Left cardiac atrium (tissue), 4 donors: ENCODE measurements at places on chromosomes 16 and 17. TPM values are rescaled to one million over a fixed set of nuclear protein-coding genes. Genes with fewer than 3 reads are reported as not detected.

DNA sequence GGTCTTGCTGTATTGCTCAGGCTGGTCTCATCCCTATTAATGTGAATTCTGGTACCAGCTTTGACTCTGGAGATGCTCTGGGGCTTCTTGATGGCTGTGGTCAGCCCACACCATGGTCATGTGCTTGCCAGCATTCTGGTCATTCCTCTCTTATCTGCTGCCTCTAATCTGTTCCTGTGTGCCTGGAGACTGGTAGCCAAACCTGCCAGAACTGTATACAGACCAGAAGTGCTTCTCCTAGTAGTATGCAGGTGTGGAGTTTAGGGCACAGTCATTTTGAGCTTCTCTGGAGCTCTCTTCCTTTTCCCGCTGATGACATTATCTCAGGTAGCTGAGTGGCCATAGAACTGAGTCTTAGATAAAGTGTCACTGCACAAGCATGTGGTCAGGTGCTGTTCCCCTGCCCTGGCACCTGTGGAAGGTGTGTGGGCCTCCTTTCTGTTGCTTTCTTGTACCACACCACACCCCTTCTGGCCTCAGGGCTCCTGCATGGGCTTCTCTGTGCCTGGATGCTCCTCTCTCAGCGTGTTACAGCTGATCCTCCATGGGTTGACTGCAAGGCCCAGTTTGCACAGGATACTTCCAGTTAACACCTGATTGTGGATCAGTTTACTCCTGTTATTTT lies 162.7 kb downstream of the SPECC1 start:
- no peak for DNase-seq

DNA sequence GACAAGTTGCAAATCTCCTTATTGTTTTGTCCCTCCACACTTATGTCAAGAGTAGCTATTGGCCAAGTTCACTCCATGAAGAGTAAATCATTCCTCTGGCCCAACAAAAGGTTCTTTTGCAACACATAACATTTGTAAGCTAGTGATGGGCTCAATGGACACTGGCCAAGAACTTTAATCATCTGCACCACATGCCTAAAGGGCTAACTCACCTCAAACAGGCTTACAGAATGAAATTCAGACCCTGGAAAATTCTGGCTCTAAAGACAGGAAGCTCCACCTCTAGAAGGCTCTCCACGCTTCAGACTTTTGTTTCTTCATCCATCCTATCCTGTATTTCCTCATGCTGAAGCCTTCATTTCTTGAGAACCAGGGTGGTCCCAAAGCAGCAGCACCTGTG lies 10.9 kb upstream of the ANKFN1 start:
- no peak for DNase-seq

- no peak for DNase-seq
Measured at GRCh38 chr16:89360760-89361435, 129.5 kb downstream of the ANKRD11 start.

- DNase-seq = no peak
Measured at GRCh38 chr16:54421220-54421619, 134.6 kb upstream of the IRX3 start.

DNA sequence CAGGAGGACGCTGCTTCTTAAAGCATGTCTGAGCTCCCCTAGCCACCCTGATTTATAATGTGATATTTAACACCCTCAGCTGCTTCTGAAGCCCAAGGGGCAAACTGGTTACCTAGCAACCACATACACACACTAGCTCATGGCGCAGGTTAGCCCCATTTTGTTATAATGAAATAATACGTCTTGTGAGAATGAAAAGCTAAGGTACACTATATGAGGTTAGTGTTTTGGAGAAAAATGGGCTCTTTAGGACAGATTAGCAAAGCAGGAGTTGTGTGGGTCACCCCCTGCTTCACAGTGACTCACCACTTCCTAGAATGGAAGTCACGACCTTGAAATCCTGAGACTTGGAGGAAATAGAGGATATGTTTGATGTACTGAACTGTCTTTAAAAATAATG lies 404.8 kb upstream of the HSBP1 start:
- no peak for DNase-seq

DNA sequence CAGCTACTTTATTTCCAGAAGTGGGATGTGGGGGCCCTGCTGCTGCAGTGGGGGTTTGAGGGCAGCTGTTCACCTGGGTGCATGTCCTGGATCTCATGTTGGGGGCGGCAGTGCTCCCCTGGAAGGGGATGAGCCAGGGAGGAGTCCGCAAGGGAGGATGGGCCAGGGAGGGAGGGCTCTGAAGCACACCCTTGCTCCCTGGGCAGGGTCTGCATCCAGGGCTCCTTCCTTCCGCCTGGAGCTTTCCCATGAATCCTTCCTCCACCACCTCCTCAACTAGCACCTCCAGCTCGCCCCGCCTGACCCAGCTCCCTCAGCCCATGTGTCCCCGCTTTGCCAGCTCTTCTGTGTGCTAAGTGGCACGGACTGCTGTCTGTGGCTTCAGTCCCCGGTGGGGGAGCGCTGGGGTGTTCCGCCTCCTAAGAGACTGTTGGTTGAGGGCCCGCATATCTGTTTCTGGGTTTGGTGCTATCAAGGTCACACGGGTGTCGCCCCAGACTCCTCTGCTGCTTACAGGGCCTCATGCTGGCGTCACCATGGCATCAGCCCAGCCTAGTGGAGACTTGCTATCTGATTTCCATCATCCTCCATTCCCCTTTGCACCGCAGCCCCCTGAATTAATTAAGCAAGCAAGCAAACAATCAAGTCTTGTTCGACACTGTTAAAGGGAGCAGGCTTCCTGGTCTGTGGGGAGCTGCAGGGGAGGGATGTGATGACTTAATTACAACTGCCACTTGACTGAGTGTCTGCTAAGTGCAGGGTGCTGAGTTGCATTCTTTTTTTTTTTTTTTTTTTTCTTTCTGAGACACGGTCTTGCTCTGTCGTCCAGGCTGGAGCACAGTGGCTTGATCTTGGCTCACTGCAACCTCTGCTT lies 71.8 kb downstream of the PRKCA start:
- DNase-seq = peak; percentile 27

DNA sequence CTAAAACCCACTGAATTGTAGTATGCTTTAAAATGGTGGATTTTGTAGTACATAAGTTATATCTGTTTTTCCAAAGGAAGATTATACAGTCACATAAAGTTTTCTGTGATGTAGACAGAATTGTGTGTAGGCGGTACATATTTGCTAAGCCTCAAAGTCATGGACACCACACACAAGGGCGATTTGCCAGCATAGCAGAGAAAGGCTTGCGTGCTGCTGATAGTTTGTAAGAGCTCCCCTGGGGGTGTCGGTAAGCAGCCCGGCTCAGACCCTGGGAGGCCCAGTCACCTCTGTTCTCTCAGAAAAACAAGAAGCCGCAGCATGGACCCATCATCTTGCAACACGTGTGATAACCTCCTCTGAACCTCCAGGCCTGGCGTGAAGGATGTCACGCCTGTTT lies 38.3 kb upstream of the AKTIP start:
- DNase-seq = no peak

GRCh38 chr16:17836868-17837602 lies 366.3 kb upstream of the XYLT1 start:
- no peak for DNase-seq

DNA sequence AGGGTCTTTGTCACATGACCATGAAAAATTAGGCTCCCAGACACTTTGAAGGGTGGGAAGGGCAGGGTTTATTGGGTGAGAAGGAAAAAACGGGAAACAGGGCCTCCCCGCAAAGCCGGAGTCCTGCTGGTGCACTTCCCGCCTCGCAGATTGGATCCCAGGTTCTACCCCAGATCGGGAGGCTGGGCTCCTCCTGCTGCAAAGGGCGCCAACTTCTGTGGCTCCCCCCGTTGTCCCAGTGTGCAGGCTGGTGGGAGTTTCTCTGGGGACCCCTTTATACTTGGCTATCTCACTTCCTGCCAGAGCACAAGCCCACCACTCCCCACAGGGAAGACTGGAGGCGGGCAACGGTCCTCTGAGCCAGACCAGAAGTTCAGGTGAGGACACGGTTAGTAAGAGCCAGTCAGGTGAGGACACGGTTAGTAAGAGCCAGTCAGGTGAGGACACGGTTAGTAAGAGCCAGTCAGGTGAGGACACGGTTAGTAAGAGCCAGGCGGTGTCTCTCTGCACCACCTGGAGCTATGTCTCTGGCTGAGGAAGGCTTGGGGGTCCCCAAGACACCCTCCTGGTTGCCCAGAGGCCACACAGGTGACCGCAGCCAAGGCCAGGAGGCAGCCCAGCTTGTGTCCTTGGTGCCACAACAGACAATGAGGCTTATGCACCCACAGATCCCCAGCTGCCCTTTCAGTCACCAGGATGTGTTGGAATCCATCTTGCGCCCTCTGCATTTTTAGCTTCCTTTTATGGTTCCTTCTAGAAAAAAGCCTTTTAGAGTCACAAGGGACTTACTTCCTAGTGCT lies 48.1 kb upstream of the CHMP6 start:
- no peak for DNase-seq

GRCh38 chr17:34201767-34202166 lies 53.3 kb upstream of the CCL2 start:
- no peak for DNase-seq

DNA sequence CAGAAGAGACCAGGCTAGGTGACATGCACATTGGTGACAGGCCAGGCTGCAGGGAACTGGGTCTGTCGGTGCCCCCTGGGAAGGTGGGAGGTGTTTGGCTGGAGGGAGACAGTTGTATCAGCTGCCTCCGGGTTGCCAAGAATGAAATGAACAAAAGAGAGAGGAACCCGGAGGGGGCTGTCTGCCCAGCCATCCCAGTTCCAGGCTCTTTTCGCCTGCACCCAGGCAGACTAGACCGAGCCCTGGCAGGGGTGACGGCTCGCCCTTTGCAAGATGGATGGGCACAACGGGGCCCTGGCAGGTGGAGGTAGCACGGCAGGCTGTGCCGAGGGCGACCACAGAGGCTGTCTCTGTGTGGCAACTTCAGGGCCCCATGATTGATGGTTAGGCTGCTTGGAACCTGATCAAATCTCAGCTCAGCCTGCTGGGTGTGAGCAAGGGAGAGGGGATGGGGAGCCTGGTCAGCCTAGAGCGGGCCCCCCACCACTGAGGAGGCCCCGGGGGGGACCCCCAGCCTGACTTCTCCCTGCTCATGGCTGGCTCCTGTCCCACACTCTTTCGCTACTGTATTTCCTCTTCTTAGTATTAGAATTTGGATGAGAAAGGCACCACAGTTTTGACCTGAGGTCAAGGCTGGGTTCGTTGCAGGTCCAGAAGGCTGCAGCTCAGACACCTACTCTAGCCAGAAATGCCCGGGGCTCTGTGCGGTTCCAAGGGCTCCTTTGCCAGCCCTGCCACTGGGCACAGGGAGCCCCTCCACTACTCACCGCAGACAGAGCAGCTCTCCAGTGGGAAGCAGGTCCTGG lies 118.9 kb upstream of the CHMP6 start:
- no peak for DNase-seq

DNA sequence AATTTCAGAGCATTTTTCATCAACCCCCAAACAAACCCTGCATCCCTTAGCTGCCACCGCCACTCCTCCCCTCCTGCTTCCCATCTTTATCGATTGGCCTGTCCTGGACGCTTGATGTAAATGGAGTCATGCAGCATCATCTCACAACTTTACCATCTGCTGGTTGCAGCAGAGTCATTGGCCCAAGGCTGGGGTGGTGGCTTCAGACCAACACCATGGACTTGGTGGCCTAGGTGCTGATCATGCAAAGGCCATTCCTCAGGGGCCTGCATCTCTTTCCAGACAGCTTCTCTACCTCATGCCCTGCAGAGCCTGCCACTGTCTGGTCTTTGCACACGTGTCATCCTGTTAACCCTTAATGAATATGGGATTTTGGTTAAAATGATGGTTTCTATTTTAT lies 73.4 kb downstream of the MPRIP start:
- DNase-seq = no peak

DNA sequence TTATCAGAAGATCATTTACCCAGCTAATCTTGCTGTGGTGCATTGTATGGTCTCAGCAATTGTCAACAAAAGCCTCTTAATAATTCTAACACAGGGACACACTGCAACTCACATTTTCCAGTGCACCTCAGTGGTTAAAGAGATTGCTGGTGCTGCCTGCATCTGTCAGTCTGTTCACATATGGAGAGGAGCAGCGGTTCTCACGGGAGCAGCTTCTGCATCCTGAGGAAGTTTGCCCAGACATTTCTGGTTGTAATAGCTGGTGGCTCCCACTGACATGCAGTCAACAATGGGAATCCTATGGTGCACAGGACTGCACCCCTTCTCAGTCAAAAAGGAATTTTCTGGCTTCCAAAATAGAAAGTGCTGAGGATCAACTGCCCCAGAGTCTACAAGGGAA lies 7.8 kb downstream of the GGA2 start:
- no peak for DNase-seq

DNA sequence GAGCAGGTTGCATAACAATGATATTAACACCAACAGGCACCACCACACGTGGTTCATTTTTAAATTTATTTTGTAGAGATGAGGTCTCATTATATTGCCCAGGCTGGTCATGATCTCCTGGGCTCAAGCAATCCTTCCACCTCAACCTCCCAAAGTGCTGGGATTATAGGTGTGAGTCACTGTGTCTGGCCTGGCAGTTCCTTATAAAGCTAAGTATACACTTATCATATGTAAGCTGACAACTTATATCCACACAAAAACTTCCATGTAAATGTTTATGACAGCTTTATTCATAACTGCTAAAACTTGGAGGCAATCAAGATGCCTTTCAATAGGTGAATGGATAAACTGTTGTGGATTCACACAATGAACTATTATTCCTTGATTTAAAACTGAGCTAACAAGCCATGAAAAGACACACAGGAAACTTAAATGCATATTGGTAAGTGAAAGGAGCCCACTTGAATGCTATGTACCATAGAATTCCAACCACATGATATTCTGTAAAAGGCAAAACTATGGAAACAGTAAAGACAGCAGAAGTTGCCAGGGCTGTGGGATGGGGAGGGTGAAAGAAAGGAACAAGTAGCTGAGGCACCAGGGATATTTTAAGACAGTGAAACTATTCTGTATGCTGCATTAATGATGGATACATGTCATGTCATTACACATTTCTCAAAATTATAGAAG lies 156.5 kb upstream of the KCNJ18 start:
- no peak for DNase-seq

DNA sequence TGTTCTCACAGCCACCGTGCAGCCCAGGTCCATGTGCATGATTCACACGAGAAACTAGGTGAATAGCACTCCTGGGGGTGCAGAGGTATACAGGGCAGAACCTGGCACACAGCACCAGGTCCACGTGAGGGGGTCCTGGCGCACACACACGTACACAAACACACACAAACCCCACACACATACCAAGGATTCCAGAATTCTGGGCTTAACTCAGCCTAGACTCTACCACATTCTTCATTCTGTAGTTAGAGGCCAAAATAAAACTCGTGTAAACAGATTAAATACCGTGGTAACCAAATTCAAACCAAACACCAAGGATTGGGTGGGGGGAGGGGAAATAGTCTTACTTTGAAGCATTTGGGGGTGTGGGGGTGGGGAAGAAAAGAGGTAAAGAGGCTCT lies 58.5 kb downstream of the XYLT1 start:
- no peak for DNase-seq

- DNase-seq = no peak
Measured at GRCh38 chr17:71176331-71176730, 944.5 kb upstream of the SOX9 start.

The HOXB4 gene
- total RNA-seq = 1.6 TPM

The CDH13 gene
- 68.6 TPM for total RNA-seq

The SPATA20 gene
- 41.0 TPM for total RNA-seq

The NMT1 gene
- 92.4 TPM for total RNA-seq

The NHERF1 gene
- total RNA-seq = 15.1 TPM

The SLC5A11 gene
- total RNA-seq = not detected

The NARF gene
- total RNA-seq = 65.9 TPM

The SLC16A11 gene
- total RNA-seq = 2.5 TPM

The TAC4 gene
- total RNA-seq = not detected

The NPIPB13 gene
- 3.4 TPM for total RNA-seq

The OR2C1 gene
- not detected for total RNA-seq

The ZFHX3 gene
- total RNA-seq = 11.9 TPM

The NPTX1 gene
- total RNA-seq = not detected

The KRTAP4-9 gene
- total RNA-seq = not detected

The ZNF500 gene
- 6.3 TPM for total RNA-seq

The SLC7A6 gene
- 51.6 TPM for total RNA-seq
